RCC 7860 (cell line): ENCODE measurements at places on chromosomes 6 and 20.

DNA sequence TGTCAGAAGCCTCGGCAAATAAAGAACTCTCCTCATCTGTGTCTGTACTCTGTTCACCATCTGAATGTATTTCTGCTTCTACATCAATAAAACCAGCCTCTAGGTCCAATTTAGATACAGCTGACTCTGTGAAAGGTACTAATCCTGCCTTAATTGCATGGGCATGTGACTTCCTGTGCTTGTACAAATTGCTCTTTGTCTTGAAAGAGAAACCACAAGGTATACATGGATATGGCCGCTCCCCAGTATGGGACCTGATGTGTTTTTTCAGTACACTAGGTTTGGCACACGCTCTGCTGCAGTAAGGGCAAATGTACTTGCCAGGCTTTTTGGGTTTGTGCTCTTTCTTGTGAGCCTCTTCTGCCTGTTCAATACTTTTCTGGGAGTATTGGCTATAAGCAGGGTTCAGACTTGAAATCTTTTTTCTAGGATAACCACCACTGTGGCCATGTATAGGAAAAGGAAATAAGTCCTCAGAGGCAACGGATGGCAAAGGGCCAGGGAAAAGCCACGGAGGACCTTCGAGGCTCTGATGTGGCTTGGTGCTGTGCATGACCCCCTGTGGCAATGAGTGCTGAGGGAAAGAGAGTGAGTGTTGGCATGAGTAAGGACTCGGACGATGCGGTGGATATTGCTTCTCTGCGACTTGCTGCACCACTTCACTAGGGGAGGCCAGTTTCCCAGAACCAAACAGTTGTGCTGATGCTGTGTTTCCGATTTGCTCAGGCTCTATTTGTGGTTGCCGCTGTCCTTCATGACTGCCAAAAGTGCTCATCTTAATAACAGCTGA lies 170.9 kb downstream of the HIVEP2 start:
- DNase-seq = no peak

- DNase-seq = no peak
Observed at GRCh38 chr6:147617366-147617765, 108.9 kb downstream of the SAMD5 start.

GRCh38 chr20:51360451-51361201 lies 181.9 kb downstream of the NFATC2 start:
- peak; percentile 100 for DNase-seq

GRCh38 chr6:142376800-142377496 lies 75.1 kb downstream of the ADGRG6 start:
- peak; percentile 68 for DNase-seq

DNA sequence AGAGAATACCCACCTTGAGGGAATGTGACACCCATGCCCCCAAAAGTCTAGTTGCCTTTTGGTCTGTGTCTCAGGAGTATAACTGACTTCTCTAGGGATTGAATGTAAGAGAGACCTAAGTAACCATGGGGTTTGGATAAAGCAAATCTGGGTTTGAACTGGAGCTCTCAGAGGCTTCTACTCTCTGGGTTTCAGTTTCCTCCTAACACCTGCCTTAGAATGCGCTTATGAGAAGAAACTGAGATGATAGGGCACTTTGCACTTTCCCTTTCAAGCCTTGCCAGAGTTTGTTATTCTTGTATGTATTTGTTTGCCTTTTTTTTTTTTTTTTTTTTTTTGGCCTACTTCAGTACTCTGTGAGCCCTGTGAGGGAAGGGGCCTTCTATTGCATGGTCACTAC lies 19.4 kb downstream of the SDHAF4 start:
- no peak for DNase-seq

GRCh38 chr6:13053006-13053461 lies 275.3 kb downstream of the TBC1D7 start:
- no peak for DNase-seq
